Astrocyte (in vitro differentiated cells and primary cell): ENCODE measurements at places on chromosomes 5 and 9. TPM values are rescaled to one million over a fixed set of nuclear protein-coding genes. Genes with fewer than 3 reads are reported as not detected.
A peak's percentile ranks its signal among the peaks of the same experiment; 100 is the strongest.

ADGRD2 gene
- not detected in 2 replicates for total RNA-seq

HTR4 gene
- total RNA-seq = not detected in 2 replicates

OTP gene
- 0.16 and 0.17 TPM in 2 replicates for total RNA-seq

CCL28 gene
- total RNA-seq = 0.16 TPM in 1 of 2 replicates, not detected in the other

BTNL3 gene
- not detected in 2 replicates for total RNA-seq

BARX1 gene
- 0.62 and 0.73 TPM in 2 replicates for total RNA-seq

DMRT2 gene
- total RNA-seq = 0.17 and 0.18 TPM in 2 replicates

PCDHGB7 gene
- total RNA-seq = 22.4 and 26.1 TPM in 2 replicates

TAF11L3 gene
- total RNA-seq = not detected in 2 replicates

GRCh38 chr9:137172901-137173795 is 1.3 kb upstream of the TMEM210 start:
- H3K27me3 ChIP-seq = peaks cover 18% of the 10 kb centered on the region
- no peak for DNase-seq

- no peaks in the 10 kb centered on the region for H3K27me3 ChIP-seq
- no peak for DNase-seq
- no peaks in the 10 kb centered on the region for H3K36me3 ChIP-seq
Measured at GRCh38 chr5:124373883-124374282, 372.6 kb downstream of the ZNF608 start.

- H3K27me3 ChIP-seq = no peaks in the 10 kb centered on the region
- no peak overlapping the region for H3K4me3 ChIP-seq
- peak; percentile 23 for DNase-seq
- peaks cover 7% of the 10 kb centered on the region for H3K4me1 ChIP-seq
Measured at GRCh38 chr5:86684222-86684621, 66.5 kb downstream of the COX7C start.

DNA sequence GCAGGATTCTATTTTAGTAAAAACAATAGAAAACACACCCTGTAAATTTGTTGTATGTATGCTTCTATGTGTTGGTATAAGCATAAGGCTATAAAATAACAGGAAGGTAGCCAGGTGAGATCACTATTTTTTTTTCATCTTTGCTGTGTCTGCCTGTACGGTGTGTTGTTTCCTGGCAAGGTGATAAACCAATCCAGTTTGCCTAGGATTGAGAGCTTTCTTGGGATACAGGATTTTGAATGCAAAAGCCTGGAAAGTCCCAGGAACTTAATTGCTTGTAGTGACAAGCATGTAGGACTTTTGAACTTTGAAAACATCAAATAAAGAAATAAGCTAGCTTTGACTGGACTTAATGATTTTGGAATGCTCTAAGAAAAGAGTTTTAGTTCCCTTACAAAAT is 83.3 kb upstream of the RORB start:
- H3K4me3 ChIP-seq = no peak overlapping the region
- no peak for DNase-seq
- no peaks in the 10 kb centered on the region for H3K4me1 ChIP-seq
- H3K36me3 ChIP-seq = no peaks in the 10 kb centered on the region
- H3K27me3 ChIP-seq = no peaks in the 10 kb centered on the region

DNA sequence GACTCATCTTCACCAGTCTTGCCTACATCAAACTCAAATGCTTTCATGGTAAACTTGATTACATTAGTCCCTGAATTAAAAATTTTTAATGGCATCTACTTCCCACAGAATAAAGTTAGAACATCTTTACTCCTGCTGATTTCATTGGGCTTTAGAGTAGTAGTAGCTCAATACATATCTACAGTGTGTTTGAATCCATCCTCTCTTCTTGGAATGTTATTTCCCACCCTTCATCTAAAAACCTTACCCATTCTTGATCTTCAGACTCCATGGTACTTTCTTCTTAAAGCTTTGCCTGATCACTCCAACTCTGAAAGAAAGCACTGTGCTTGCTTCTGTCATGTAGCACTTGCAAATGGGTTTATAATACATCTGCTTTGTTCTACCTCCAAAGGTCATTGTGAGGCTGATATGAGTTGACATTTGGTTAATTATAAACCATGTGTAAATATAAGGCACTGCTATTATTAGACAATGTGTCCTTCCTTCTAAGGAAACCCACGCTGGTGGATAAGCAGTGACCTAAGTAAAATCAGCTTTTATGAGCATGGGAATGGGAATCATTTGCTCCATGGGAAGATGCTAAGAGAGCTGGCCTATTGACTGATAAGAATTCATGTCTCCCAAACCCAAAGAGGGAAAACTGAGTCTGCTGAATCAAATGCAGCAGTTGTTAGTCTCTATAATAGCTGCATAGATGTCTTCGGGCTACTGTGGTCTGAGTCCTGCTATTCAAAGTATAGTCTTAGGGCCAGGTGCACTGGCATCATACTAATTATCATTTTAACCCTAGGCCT is 7.5 kb upstream of the PRLR start:
- DNase-seq = no peak
- H3K4me3 ChIP-seq = no peak overlapping the region

DNA sequence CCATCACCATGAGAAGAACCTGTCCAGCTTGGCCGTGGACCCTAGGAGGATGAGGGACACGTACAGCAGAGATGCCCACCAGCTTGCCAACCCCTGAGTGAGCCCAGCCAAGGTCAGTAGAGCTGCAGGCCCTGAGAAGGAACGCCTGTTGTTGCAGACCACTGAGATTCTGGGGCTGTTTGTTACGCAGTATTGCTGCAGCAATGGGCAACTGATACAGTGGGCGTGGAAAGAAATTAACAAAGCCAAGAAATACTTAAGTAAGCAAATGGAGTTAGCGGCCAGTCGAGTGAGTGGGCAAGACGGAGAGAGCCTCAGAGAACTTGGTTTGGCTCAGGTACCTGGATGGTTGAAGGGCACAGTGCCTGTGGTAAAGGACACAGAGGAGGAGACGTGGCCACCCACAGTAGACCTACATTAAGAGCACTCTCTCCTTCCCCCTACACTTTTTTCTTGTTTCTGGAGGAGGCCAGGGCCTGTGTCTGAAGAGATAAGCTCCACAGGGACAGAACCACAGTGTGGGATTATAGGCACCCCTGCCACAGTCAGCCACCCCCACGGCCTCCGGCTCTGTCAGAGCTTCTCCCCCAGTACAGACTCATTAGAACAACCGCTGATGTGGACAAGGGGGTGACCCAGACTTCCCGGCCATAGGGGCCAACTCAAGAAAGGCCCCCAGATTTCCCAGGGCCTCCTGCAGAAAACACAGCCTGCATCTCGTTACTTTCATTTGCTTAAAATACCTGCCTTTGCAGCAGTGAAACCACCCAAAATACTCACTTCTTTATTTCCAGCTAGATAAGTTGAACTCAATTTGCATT is 40.1 kb upstream of the GRHPR start:
- H3K27me3 ChIP-seq = peaks cover 4% of the 10 kb centered on the region
- no peaks in the 10 kb centered on the region for H3K4me1 ChIP-seq
- H3K36me3 ChIP-seq = no peaks in the 10 kb centered on the region
- no peak for DNase-seq
- H3K27ac ChIP-seq = no peak overlapping the region

- H3K4me1 ChIP-seq = peaks cover 36% of the 10 kb centered on the region
- no peak overlapping the region for H3K27ac ChIP-seq
- H3K27me3 ChIP-seq = peaks cover 27% of the 10 kb centered on the region
- no peaks in the 10 kb centered on the region for H3K36me3 ChIP-seq
Measured at GRCh38 chr9:89602978-89603766, 1.6 kb upstream of the GADD45G start.

DNA sequence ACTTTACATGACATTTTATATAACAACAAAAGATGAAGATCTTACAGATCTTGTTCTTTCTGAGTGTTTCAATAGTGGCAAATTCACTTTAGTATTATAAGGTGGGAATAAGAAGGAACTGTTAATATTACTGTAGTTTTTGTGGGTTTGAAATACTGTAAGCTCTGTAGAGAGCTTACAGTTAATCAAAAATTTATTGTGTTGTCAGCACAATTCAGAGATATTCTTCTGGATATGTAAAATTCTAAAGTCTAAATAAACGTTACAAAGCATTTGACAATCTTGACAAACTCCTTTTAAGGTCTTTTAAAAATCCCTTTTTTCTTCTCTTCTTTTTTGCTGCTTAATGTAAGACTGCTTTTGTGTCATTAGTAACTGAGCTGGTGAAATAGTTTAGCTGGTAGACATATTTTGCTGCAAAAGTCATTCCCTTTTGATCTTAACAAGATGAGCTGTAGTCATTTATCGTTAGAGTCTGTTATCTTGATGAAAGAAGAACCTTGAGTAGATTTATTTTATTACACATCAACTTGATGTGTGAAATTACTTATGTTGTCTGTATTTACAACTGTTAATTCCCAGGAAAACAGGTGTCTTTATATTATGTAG is 186.0 kb downstream of the WDR70 start:
- H3K4me3 ChIP-seq = no peak overlapping the region
- DNase-seq = peak; percentile 63
- no peaks in the 10 kb centered on the region for H3K4me1 ChIP-seq
- H3K36me3 ChIP-seq = no peaks in the 10 kb centered on the region
- no peaks in the 10 kb centered on the region for H3K27me3 ChIP-seq

DNA sequence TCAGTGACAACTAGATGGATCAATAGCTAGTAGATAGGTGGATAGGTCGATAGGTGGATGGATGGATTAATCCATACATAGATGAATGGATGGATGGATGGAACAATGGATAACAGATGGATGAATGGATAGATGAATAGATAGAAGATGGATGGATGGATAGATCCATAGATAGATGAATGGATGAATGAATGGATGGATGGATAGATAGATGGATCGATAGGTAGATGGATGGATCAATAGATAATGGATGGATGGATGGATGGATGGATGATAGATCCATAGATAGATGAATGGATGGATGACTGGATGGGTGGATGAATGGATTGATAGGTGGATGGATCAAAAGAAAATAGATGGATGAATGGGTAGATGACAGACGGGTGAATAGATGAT is 5.1 kb downstream of the SLC6A3 start:
- DNase-seq = no peak
- no peaks in the 10 kb centered on the region for H3K4me1 ChIP-seq
- H3K27ac ChIP-seq = no peak overlapping the region

DNA sequence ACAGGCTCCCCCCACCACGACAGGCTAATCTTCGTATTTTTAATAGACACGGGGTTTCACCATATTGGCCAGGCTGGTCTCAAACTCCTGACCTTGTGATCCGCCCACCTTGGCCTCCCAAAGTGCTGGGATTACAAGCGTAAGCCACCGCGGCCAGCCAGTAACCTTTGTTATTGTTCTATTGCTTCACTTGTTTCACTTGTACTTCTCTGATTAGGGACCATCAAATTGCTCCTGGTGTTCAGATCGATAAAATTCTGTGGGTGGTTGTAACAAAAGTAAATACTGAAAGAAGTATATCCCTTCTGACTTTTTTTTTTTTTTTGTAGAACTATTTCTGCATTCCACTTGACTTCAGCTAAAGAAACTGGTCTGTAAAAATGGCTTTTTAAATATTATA is 445.5 kb upstream of the CDH10 start:
- H3K4me1 ChIP-seq = no peaks in the 10 kb centered on the region
- no peaks in the 10 kb centered on the region for H3K27me3 ChIP-seq
- no peak overlapping the region for H3K4me3 ChIP-seq
- H3K36me3 ChIP-seq = no peaks in the 10 kb centered on the region
- no peak for DNase-seq
- no peak overlapping the region for H3K27ac ChIP-seq

DNA sequence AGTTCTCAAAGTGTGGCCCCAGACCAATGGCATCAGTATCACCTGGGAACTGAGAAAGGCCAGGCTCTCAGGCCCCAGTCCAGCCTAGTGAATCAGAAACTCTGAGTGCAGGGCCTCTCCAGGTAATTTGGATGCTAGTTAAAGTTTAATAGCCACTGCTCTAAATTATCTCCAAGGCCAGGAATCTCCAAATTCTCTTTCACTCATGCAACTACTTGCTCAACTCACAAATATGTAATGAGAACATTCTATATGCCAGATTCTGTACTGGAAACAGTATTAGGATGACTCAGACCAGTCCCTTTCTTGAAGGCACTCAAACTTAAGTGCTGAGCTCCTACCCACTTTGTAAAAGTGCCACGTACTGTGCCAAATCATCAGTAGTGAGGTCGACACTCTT is 84.6 kb downstream of the PAPPA start:
- H3K4me1 ChIP-seq = peaks cover 31% of the 10 kb centered on the region
- H3K27me3 ChIP-seq = no peaks in the 10 kb centered on the region
- DNase-seq = peak; percentile 92
- H3K27ac ChIP-seq = peak overlapping the region; percentile 83

DNA sequence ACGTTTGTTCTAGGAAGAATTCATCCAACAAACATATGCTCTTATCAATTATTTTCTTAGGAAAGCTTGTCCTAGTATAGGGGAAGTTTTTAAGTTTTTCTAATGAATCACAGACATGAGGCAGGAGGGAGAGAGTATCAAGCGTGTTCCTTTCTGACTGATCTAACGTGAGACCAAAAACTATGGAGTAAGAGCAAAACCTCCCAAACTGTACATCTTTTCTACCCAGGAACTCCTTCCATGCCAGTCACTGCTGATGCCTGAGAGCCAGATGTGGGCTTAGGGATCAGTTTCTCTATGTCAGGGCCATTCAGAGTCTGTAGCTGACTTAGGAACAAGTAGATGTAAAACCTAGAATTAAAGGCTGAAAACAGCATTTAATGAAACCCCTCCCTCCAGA is 51.7 kb upstream of the NFIB start:
- H3K36me3 ChIP-seq = no peaks in the 10 kb centered on the region
- peak overlapping the region; percentile 6 for H3K4me3 ChIP-seq
- peak; percentile 65 for DNase-seq
- H3K27me3 ChIP-seq = peaks cover 2% of the 10 kb centered on the region
- H3K27ac ChIP-seq = peak overlapping the region; percentile 78

- H3K4me3 ChIP-seq = no peak overlapping the region
- DNase-seq = peak; percentile 31
- no peak overlapping the region for H3K27ac ChIP-seq
- no peaks in the 10 kb centered on the region for H3K36me3 ChIP-seq
- no peaks in the 10 kb centered on the region for H3K27me3 ChIP-seq
Measured at GRCh38 chr5:56269216-56269927, 36.2 kb upstream of the ANKRD55 start.

DNA sequence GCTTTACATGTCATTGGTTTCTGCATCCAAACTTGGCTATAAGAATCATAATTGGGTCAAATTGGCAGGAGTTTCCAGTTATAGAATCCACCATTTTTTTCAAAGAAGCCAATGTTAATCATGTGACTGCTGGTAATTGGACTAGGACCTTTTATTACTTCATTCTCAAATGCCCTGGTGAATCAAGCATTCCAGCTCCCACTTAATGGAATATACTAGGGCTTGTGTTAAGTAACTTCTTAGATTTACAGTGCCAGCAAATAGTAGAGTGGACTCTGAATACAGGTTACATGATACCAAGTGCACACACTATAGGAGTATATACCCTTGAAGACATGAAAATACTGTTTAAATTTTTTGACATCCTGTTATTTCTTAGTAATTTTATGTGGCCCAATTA is 96.7 kb downstream of the NUDT12 start:
- no peaks in the 10 kb centered on the region for H3K27me3 ChIP-seq
- no peak for DNase-seq
- no peak overlapping the region for H3K4me3 ChIP-seq
- peaks cover 13% of the 10 kb centered on the region for H3K4me1 ChIP-seq

DNA sequence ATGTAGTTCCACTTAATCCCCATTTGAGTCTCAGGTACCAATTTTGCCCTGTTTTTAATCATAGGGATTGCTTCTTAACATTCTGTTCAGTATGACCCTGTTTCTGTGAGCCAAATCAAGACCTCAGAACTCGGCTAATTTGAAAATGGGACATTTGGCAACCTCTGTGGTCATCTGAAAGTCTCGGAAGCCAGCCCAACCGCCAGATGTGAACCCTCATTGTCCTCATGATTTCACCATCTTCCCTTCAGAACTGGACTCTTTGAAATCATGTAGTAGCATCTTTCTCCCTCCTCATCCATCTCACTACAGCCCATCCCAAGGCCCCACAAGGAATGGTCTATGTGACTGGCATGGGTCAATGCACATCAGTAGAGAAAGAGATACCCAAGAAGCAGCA is 88.9 kb downstream of the S1PR3 start:
- H3K4me3 ChIP-seq = no peak overlapping the region
- no peak for DNase-seq
- no peak overlapping the region for H3K27ac ChIP-seq
- peaks cover 12% of the 10 kb centered on the region for H3K4me1 ChIP-seq
- peaks cover 12% of the 10 kb centered on the region for H3K36me3 ChIP-seq
